ENCODE measurements at places on chromosomes 3 and 15.
A peak's percentile ranks its signal among the peaks of the same experiment; 100 is the strongest.

DNA sequence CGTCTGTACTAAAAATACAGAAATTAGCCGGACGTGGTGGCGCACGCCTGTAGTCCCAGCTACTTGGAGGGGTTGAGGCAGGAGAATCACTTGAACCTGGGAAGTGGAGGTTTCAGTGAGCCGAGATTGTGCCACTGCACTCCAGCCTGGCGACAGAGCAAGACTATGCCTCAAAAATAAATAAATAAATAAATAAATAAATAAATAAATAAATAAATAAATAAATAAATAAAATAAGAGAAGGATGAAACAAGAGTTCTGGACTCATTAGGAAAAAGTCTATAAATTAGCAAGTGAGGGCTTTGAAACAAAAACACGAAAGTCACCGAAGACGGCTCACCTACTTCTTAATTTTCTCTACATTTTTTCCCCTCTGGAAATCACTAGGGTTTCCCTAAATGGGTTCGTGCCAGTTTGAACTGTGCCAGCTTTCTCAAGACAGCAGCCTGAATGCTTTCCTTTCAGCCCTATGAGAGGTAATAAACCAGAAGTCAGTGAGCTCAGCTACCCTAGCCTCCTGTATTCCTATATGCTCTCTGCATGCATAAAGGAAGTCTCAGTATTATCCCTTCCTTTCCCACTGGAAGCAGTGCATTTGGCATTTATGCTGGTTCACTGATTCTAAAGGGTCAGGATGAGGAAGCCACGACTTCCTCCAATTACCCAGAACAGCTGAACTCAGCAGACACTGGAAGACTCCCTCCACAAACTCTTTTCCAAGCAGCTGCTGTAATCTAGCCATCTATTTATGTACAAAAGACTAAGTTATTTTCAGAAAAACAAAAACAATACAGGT lies 266.9 kb downstream of the ZBBX start:
- H3K27me3 ChIP-seq: no peaks in the 10 kb centered on the region
- H3K4me1 ChIP-seq: no peaks in the 10 kb centered on the region
- no peak for DNase-seq
- H3K4me3 ChIP-seq: no peak overlapping the region
- no peaks in the 10 kb centered on the region for H3K36me3 ChIP-seq

DNA sequence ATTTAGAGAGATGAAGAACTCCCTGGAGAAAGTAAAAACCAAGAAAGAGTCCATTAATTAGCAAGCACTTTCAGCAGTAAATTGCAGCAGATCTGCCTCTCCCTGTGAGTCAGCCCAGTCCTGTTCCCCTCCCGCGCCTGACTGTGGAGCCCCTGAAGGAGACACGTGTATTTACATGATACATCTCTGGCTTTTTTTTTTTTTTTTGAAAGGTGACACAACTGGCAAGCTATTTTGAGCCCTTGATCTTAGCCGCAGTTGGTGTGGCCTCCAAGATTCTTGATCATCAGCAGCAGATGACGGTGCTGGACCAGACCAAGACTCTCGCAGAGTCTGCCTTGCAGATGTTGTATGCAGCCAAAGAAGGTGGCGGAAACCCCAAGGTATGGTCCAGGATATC lies 271.8 kb upstream of the TPM1 start:
- H3K27ac ChIP-seq: no peak overlapping the region
- no peaks in the 10 kb centered on the region for H3K27me3 ChIP-seq
- no peaks in the 10 kb centered on the region for H3K36me3 ChIP-seq
- DNase-seq: no peak
- H3K4me3 ChIP-seq: no peak overlapping the region

DNA sequence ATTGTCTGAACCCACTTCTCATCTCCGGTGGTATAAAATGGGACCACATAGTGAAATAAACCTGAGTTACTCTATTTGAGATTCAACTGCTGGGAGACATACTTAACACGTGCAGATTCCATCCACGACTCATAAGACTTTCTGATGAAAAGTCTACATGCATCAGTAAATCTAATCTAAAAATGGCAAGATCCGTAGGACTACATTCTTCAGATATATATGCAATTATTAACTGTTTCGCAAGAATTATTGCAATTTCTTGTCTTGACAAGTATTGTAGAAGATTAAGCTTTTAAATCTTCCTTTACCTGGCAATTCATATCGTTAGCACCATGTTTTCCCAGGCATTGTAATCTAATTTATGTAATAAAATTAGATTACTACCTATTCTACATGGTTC lies 718.7 kb upstream of the CBLB start:
- H3K27ac ChIP-seq: no peak overlapping the region
- no peaks in the 10 kb centered on the region for H3K27me3 ChIP-seq

DNA sequence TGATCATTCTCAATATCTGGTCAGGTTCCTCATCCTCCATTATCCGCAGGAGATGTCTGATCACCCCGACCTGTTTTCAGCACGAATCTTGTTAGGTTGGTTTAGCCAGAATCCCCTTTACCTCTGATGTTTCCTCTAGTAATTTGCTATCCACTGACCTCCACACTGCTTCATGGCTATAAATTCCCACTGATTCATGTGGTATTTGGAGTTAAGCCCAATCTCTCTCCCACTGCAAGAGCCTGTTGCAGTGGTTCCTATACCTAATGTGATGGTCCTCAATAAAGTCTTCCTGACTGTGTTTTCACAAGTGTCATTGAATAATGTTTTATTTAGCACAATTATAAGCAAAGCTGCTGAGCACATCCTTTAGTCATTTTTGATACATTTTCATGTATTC lies 124.8 kb upstream of the CNTN3 start:
- H3K4me3 ChIP-seq: no peak overlapping the region
- no peaks in the 10 kb centered on the region for H3K36me3 ChIP-seq
- peaks cover 2% of the 10 kb centered on the region for H3K4me1 ChIP-seq
- no peaks in the 10 kb centered on the region for H3K27me3 ChIP-seq
- no peak overlapping the region for H3K27ac ChIP-seq

- peak; percentile 83 for DNase-seq
- H3K36me3 ChIP-seq: no peaks in the 10 kb centered on the region
- H3K27me3 ChIP-seq: no peaks in the 10 kb centered on the region
- H3K4me3 ChIP-seq: no peak overlapping the region
Observed at GRCh38 chr15:39140060-39140604, 440.7 kb upstream of the THBS1 start.

GRCh38 chr3:151553888-151554287 lies 93.0 kb upstream of the IGSF10 start:
- H3K4me3 ChIP-seq: no peak overlapping the region
- H3K4me1 ChIP-seq: no peaks in the 10 kb centered on the region
- H3K27me3 ChIP-seq: no peaks in the 10 kb centered on the region
- peak; percentile 45 for DNase-seq
- no peaks in the 10 kb centered on the region for H3K36me3 ChIP-seq
- H3K27ac ChIP-seq: no peak overlapping the region

GRCh38 chr3:184361532-184361931 lies at the start of the genes CLCN2 and POLR2H:
Gene CLCN2 (minus strand): TSS chr3:184361605. CDS start chr3:184361479, 126 bp downstream.
Gene POLR2H (plus strand): TSS chr3:184361710. CDS start chr3:184363493, 1,783 bp downstream.
- peaks cover 3% of the 10 kb centered on the region for H3K36me3 ChIP-seq
- peak; percentile 70 for DNase-seq
- H3K4me3 ChIP-seq: peak within 1 kb of the TSS; percentile 70
- H3K27me3 ChIP-seq: no peaks in the 10 kb centered on the region
- H3K27ac ChIP-seq: peak within 1 kb of the TSS; percentile 98
- peaks cover 11% of the 10 kb centered on the region for H3K4me1 ChIP-seq
